Esophagus squamous epithelium (tissue), 5 donors: ENCODE measurements at places on chromosomes 11 and 22.

DNA sequence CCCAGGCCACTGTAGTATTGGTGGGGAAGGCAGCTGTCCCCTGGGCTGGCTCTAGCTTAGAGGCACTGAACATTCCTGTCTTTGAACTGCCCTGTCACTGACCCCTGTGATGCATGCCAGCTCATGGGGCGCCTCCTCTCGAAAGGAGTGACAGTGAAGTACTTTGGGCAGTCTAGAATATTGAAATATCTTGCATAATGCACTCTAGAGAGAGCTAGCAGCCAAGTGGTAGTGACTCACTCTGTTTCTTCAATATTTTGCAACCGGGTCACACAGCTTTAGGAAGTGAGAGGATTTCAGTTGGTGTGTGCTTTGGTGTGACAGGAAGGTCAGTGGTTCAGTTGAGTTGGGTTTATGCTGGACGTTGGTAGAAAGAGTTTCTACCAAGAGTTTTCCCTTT is 35.5 kb upstream of the ST14 start:
- DNase-seq, result peak; percentile 21

GRCh38 chr11:119361056-119361787 is 14.7 kb upstream of the MFRP start:
- DNase-seq, result no peak

DNA sequence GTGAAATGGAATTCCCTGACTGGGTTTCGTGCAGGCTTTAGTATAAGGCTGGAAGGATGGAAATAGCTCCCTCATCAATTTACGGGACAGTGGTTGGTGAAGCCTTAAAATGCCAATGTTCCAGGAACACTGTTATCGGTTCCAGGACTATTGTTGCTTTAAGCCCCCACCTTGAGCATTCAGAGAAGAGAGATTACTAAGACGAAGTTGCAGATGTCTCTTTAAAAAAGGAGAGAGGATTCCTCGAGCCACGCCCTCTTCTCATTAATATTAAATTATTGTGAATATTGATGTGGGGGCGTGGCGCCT is 195 bp upstream of the CREB3L1 start:
- DNase-seq, result no peak

DNA sequence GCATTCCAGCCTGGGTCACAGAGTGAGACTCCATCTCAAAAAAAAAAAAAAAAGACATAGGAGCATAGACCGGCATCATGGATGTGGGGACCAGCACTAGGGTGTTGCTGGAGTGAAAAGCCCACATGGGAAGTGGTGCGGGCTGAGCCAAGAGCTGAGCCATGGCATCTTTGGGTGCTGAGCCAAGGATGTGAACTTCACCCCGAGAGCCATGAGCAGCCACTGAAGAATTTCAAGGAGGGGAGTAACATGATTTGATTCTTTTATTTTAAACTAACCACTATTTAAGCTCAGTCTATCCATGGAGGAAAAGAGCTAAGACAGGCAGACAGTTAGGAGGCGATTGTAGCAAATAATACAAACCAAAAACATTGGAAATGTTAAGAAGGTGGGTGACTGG is 57.4 kb downstream of the AHNAK start:
- DNase-seq, result no peak

DNA sequence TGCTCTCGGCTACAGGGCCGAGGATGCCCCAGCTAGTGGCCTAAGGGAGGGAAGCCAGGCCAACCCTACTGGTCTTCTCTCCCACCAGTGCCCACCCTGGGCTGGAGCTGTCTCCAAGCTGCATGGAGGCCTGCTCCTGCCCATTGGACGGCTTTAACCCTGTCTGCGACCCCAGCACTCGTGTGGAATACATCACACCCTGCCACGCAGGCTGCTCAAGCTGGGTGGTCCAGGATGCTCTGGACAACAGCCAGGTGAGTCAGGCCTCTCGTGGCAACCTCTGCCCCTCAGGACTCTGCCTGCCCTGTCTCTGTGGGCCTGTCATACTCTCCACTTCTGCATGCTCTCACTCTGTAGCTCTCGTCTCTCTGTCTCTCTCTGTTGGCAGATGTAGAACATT is 44.1 kb upstream of the TPBGL start:
- DNase-seq, result no peak

DNA sequence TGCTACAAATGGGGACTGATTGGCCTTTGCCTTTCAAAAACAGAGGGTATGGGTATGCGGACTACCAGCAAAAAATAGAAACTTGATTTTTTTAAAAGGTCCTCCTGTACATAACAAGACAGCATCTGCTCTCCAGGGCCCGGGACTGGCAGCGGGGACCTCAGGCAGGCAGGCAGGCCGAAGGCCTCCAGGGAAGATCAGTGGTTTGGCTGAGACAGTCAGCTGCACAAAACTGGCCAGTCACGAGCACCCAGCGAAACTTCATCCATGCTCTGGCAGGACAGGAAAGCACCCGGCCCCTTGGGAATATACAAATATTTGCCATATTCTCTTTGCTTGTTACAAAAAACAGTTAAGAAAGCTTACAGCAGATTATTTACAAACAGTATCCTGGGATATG is 11.0 kb downstream of the RPL27A start:
- no peak for DNase-seq

DNA sequence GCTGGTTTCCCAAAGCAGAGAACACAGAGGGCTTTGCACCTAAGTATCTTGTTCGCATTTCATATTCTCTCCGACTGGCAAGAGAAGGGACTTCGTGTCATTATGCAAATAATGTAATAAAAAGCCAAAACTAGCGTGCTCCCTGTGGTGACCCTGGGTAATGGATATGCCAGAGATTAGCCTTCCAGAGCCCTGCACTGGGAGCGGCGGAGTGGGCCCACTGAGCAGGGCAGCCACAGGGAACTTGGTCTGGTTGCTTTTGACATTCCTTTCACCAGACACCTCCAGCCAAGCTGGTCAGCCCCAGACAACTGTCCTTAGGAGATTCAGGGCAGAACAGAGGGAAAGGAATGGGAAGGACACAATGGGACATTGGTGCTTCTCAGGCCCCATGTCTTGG is 56.1 kb downstream of the FLI1 start:
- DNase-seq, result no peak

GRCh38 chr11:37264060-37264459 is 666.0 kb upstream of the RAG2 start:
- DNase-seq, result no peak

GRCh38 chr11:14422814-14423182 is 63.8 kb upstream of the RRAS2 start:
- DNase-seq, result no peak

DNA sequence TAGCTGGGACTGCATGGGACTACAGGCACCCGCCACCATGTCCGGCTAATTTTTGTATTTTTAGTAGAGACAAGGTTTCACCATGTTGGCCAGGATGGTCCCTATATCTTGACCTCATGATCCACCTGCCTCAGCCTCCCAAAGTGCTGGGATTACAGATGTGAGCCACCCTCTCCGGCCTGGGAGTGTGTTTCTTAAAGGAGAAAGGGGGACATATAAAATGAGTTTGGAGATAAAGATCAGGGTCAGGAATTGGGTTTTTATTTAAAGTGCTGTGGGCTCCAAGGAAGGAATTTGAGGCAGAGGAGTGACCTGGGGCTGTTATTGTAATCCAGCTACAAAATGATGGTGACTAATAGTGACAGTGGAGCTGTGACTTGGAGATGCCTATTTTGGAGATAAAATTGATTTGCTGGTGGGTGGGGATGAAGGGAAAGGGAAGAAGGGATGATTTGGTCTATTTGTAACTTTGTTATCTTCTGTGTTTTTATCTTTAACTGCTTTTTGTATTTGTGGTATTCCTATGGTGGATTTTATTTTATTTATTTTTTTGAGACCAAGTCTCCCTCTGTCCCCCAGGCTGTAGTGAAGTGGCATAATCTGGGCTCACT is 5.0 kb downstream of the CRKL start:
- no peak for DNase-seq

- DNase-seq, result no peak
Measured at GRCh38 chr11:112322173-112322790, 61.6 kb upstream of the PLET1 start.

GRCh38 chr11:119130662-119131061 is 9.3 kb downstream of the HINFP start:
- no peak for DNase-seq

DNA sequence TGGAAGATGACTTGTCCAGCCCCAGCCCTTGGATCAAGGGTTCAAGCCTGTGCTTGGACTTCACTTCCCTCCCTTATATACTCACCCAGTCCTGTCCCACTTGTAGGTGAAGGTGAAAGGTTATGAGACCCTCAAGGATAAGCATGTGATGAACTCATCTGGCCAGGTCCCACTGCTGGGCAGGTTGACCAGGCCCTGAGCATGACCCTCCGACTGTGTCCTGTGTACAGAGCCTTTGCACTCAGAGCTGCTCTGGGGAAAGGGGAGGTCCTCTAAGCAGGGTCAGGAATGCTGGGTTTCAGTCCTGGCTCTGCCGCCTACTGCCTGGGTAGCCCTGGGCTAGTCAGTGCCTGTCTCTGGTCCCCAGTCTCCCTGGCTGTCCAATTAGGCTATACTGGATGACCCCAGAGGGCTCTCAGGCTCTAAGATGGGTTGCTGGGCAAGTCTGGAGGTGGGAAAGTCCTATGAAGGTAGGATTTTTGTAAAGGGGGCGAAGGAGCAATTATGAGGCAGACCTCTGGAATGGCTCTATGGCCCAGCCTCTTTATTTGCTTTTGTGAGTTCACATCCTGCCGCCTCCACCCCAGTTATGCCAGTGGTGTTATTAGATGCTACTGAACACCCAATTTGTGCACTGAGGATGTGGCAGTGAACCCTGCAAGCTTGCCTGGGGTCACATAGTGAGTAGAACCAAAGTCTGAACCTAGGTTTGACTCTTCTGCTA is 14.1 kb downstream of the DGAT2 start:
- DNase-seq, result no peak

DNA sequence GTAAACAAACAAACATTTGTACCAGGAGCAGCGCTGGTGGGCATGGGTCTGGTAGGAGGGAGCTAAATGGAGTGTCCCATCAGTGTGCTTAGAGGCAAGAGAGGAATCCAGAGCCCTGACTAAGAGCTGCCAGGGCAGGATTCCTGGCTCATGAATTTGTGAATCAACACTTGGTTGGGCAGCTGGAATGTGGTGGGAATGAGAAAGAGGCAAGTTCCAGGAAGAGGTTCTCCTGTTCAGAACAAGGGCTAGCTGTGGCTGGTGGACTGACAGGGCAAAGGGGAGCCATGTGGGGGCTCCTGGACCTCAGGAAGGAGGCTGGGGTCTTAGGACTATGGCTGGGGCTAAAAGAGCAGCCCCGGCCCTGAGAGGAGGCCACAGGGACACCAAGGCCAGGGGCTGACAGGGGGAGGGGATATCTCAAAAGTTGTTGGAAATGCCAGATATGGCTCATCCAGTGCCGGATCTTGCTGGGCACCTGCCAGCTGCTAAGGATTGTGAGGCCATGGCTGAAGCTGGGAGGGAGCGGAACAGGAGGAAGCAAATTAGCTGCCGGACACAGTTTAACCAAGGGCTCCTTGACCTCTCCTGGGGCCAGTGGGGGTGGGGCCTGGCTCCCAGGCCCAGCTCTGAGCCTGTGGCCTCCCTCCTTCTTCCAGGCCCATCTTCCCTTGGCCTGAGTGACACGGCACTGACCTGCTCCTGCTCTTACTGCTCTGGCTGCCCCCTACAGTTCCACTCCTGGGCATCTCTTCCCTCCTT is 14.6 kb upstream of the P2RY6 start:
- no peak for DNase-seq

- no peak for DNase-seq
Measured at GRCh38 chr11:64774144-64774543, 4.2 kb downstream of the SF1 start.
